ENCODE measurements at places on chromosomes 11 and 22.

- DNase-seq = no peak
These were observed 33.4 kb upstream of the FTH1 start for GRCh38 chr11:62000539-62001446.

DNA sequence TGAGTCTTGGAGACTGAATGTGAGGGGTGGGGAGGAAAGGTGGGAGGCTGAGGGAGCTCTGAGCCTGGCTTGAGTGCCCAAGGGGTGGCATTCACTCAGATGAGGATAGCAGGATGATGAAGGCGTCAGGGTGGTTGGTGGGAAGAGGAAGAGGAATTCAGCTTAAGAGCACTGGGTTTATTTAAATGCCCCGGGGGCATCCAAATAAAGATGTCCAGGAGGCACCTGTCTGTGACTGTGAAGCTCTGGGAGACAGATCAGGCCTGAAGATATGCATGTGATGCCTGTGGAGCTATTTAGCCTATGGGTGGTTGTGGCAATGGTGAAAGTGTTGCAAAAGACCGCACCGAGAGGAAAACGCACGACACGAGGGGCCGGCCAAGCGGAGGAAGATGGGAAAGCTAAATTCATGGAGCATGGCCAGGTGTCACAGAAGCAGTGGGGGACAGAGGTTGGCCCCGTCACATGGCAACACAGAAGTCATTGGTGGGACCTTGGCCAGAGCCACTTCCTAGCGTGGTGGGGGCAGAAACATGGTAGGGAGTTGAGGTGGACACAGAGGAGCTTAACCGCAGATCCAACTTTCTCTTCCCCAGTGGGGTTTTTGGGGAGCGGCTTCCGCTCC is 15.5 kb downstream of the SLC37A2 start:
- no peak for DNase-seq

GRCh38 chr11:8429483-8429882 is 164.5 kb downstream of the STK33 start:
- DNase-seq = no peak

DNA sequence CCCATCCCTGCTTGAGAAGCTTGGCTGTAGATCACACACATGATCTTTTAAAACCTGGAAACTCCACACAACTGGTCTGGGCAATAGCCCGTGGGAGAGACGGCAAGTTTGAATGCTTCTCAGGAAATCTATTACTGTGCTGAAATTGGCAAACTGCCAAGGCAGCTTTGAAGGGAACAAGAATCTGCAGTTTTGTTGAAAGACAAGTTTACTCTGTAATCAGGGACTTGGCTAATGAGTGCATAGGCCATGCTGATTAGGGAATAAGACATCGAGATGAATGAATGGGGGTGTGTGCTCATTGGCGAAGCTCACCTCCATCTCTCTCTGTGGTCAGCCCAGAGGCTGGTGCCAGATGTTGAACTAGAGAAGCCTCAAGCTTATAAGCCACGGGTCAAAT is 218.8 kb downstream of the HIPK3 start:
- DNase-seq = peak; percentile 91

DNA sequence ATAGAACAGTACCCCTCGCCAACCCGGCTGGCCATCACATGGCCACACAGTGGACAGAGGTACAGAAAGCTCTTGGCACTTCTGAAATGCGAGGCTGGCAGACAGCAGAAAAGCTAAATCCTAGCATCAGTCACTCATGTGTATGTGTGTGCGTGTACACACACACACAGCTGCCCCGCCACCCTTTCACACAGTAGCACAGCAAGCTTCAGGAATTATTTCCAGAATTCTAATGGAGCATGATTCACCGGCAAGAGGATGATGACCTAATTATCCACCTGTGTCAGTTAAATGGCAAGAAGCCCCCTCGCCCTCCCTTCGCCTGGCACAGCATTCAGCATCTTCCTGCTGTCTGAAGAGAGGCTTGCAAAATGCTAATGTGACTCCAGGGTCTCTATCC is 336.0 kb downstream of the SHANK2 start:
- DNase-seq = no peak

- DNase-seq = no peak
These were observed 10.4 kb upstream of the EMID1 start for GRCh38 chr22:29195118-29195963.

DNA sequence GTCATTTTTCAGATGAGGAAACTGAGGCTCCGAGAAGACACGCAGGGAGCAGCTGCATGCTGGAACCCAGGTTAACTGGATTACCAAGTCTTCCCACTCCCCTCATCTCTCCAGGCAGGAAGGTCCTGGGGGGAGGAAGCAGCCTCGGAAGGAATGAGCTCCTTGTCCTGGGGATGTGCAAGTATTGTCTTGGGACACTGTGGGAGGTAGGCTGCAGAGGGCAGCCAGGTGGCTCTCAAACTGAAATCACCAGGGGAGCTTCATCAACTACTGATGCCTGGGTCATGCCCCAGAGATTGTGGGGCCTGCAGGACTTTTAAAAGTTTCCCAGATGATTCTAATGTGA is 7.6 kb downstream of the GDPD5 start:
- no peak for DNase-seq

DNA sequence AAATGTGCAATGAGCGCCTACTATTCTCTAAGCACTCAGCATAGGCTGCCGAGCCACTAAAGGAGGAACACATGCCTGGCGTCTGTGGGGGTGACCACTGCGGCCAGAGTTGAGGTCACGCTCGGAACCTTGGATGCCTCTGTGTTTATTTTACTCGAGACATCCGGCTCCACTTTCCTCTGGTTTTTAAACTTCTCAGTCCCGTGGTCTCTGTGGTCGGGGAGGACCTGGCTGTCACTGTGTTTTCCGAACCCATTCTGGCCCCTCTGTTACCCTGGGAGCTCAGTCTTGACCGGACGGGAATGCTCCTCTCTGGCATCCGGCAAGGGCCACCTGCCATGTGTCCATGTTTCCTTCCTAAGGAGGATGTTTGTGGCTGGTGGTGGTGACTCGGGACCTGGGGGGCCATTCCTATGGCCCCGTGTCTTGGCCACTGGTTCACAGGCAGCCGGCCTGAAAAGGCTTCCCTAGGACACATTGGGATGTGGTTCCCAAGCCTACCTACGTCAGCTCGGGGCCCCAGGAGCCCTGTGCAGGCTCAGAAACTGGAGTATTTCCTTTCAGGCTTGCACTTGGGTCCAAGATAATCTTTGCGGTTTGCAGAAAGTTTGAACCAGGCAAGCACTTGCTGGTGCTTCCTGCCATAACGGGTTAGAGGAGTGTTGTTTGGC is 46.7 kb upstream of the PARVG start:
- DNase-seq = peak; percentile 18

GRCh38 chr11:66973956-66974580 is 1.0 kb upstream of the C11orf86 start:
- DNase-seq = peak; percentile 53

All from fibroblast of pulmonary artery (primary cell).